Fibroblast of the aortic adventitia (primary cell): ENCODE measurements at places on chromosomes 4 and X. TPM values are rescaled to one million over a fixed set of nuclear protein-coding genes. Genes with fewer than 3 reads are reported as not detected.

- DNase-seq: peak; percentile 33
Measured at GRCh38 chrX:78333521-78333920, 6.1 kb upstream of the CYSLTR1 start.

GRCh38 chrX:115565888-115566287, 4.9 kb downstream of the PLS3 start:
- no peak for DNase-seq

DNA sequence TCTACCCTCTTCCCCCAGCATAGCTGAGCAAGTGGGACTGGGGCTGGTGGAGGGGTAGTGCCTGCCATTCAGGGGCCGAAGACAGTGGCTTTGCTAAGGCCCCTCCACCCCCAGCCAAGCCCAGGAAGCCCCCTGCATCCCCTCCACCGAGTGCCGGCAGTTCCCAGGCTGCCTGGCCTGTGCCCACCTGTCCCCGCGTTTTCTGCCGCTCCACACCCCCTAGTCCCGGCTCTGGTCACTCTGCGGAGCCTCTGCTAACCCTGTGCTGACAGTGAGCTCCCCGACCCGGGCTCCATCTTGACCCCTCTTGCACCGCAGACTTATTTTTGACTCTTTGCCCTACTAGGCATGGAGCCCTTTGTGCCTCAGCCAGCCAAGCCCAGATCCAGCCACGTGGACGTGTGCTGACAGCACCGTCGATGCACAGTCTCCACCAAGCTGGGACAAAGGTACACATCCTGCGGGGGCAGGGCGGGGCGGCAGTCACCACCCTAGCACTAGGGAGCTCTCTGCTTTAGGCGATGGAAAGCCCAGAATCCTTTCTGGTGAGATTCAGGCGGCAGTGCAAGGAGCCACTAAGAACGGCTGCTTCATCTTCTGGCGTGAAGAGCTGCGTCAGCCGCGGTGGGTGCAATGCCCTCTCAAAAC, 96.6 kb downstream of the PHKA2 start:
- DNase-seq: no peak

GRCh38 chr4:140969296-140969695, 164.0 kb downstream of the RNF150 start:
- DNase-seq: no peak

- DNase-seq: no peak
Measured at GRCh38 chr4:3419836-3420605, 21.7 kb upstream of the HGFAC start.

DNA sequence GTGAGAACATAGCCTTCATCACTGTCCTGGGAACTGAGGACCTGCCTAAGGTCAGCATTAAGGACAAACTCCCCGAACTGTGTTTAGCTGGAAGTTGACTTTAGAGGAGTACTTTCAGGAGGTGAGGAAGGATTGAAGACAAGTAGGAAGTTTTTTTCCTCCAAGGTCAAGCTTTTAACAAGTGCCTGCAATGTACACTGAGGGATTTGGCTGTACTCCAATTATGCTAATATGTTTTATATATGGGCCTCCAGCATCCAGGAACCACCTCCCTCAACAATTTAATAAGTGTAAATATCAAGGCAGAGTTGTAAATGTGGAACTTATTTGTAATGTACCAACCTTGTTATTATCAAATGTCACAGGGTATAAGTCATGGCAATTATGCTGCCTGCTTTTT, 726.2 kb downstream of the RPA4 start:
- no peak for DNase-seq

DNA sequence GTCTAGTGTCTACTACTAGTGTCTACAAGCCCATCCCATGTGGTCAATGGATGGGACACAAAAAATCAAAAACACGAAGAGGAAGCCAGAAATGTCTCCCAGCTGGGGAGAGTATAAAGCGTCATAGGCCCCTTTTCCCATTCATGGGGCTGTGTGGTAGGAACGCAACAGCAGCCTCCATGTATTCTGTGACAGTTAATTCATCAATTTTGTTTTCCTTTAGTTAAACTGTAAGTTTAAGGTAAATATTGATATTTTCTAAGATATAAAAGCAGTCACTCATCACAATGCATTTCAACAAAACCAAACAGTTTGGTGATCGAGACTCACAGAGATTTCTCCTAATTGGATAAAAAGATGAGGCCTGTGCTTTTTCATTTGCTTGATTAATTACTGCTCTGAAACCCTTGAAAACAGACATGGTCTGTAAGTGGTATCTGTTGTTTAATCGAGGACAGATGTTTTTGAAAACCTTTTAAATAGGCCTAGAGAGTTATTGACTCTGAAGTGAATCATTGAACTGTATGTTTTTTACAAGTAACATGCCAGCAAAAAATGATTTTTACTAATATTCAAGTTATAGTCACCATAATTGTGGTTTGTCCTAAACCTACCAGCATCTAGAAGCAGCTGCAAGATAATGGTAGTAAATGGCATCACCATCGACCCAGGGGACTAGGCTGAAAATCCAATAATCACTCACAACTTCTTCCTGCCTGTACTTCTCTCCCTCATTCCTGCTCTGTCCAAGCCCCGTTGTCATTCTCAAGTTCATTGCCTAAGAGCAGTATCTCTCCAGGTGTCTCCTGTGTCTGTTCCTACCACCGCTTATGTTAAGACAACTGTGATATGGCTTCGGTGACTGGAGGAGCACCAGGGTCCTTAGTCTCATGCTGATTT, 87.7 kb upstream of the SHISA3 start:
- no peak for DNase-seq

GRCh38 chr4:114161809-114162208, 182.4 kb upstream of the ARSJ start:
- no peak for DNase-seq

MAGEA2 gene
- not detected in 2 replicates for total RNA-seq

PSAPL1 gene
- not detected in 2 replicates for total RNA-seq
